ENCODE measurements at places on chromosomes 6 and 20. TPM values are rescaled to one million over a fixed set of nuclear protein-coding genes. Genes with fewer than 3 reads are reported as not detected.

ANGPT4 gene
- total RNA-seq, result 0.03 TPM

GTSF1L gene
- total RNA-seq, result not detected

BPIFB4 gene
- total RNA-seq, result not detected

CHRNA4 gene
- total RNA-seq, result 0.15 TPM

RAB44 gene
- 0.06 TPM for total RNA-seq

TNXB gene
- 0.95 TPM for total RNA-seq

GGTLC1 gene
- total RNA-seq, result not detected

THBD gene
- 35.3 TPM for total RNA-seq

SLX4IP gene
- 2.2 TPM for total RNA-seq

POU5F1 gene
- total RNA-seq, result 2.8 TPM

PPP1R14C gene
- 0.78 TPM for total RNA-seq

PRRT1 gene
- 0.74 TPM for total RNA-seq

Data from A549 treated with RU486 at 1 μM for 4 hours (cell line).